GM20000 (cell line): ENCODE measurements at places on chromosomes 3 and 15.

DNA sequence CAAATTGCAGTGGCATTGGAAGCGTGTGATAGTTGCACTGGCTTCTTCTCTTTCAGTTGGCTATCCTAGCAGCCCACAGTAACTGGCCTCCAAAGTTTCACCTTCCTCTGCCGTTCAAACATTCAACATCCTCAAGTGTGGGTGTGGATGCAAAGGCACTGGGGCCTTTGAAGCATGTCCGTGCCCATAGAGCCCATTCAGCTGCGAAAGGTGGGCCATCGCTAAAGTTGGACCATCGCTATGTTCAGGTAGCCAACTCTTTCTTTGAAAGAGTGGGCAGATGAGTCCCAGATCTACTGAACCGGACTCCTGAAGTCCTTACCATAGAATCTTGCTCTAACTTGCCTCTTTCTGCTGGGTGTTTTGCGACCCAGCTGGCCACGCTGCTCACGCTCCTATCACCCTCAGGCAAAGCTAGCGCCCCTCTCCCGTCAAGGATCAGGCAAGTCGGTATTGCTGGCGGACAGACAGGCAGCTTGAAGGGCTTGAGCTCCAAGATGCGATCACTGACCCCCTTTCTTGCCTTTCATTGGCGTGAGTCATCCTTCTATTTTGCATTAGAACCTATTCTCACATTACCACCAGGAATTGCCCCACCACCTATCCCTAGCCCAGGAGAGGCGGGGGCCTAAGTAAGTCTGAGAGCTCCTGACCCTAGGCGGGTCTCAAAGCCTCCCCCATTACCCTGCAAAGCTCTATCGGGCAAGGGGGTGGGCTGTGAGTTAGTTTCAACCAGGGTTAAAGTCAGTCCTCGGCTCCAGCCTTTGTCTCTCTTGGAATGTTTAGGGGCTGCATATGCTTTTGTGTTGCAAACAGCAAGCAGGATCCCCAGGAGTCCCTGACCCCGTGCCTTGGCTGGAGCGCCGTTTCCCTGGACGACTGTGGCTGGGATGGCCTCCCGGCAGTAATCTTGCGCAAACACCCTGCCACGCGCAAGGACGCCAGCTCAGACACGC lies 28.7 kb downstream of the ZIC4 start:
- DNase-seq: no peak

- DNase-seq: no peak
These were observed 198.4 kb upstream of the ZNF717 start for GRCh38 chr3:75983609-75984290.

- DNase-seq: no peak
These were observed 1033.9 kb downstream of the FHIT start for GRCh38 chr3:60217156-60217911.

DNA sequence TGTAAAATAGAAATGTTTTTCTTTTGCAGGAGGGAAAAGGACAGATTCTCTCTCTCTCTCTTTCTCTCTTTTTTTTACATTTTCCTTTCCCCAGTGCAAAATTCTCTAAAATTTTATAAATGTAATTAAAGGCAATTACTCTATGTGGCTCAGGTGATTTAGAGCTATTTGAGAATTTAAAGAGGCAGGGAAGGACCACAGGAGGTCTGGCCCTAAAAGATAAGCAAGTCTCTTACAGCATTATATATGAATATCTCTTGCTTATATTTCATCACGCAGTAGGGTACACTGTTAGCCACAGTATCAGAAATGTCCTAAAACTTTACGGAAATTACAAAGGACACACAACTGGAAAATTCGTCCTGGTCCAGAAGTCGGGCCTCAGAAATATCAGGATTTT lies 70.5 kb upstream of the PPIB start:
- no peak for DNase-seq

- DNase-seq: no peak
These were observed 41.0 kb upstream of the PRICKLE2 start for GRCh38 chr3:64266065-64266931.

GRCh38 chr3:148992027-148992634 lies 791 bp downstream of the GYG1 start:
- DNase-seq: peak; percentile 62

DNA sequence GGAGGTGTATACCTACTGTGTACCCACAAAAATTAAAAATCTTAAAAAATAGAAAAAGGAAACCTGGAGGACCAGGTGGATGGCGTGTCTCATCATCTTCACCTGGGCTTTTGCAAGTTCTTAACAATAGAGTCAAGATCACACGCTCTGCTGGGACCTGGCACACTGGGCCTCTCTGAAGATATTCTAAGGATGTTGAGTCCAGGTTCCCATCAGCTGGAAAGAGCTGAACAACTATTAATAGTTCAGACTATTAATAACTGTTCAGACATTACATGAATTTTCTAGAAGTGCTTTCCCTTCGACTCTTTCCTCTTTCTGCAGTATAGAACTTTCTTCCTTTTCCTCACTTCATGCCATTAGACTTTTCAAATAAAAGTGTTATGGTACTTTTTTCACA lies 320.2 kb upstream of the IL12A start:
- no peak for DNase-seq

DNA sequence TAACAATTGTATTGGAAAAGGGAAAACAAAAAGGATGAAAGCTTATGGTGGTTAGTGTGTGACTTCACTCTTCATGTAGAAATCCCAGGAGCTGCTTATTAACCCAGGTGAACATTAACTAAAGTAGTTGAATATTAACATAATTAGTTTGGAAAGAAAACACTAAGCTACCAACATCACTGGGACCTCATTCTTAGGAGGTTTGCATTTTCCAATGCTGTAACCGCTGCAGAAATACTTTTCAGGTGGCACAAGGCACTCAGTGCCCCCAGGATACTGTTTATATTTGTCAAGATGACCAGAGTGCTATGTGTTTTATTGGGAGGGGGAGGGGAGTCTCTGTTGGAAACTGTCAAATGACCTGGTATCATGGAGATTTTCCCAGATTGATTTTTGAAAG lies 25.9 kb upstream of the VILL start:
- no peak for DNase-seq

- DNase-seq: no peak
These were observed 181.3 kb downstream of the LSAMP start for GRCh38 chr3:116263842-116264545.

- DNase-seq: no peak
These were observed 355 bp downstream of the FBXW12 start for GRCh38 chr3:48372377-48372770.

DNA sequence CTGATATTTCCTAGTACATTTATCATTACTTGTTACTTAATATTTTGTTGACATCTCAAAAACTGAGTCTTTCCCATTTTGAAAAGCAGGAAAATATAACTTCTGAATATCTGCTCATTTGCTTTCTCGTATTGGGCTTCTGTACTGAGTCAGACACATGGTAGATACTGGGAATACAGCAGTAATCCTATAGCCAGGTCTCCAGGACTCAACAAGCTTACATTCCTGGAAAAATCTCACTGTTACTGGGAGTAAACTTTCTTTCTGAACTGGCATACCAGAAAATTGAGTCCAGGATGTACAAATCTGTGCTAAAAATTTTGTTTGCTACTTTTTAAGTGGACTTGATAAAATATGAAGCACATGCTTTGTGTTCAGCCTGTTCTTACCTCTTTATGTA lies 240.4 kb downstream of the RBMS3 start:
- no peak for DNase-seq

DNA sequence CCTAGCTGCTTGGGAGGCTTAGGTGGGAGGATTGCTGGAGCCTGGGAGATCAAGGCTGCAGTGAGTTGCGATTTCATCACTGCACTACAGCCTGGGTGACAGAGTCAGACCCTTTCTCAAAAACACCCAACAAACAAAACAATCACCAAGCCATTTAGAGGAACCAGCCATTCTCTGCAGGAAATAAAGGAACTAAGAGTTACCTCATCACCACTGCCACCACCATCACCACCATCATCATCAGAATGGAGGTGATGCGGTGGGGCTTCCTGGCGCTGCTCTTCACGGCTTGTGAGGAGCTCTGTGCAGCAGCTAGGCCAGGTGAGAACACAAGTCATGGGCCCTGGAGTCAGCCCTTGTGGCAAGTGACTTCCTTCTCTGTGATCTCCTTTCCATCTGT lies 37.7 kb upstream of the KLHL25 start:
- no peak for DNase-seq

GRCh38 chr15:25930931-25931330 lies 67.8 kb upstream of the ATP10A start:
- no peak for DNase-seq

DNA sequence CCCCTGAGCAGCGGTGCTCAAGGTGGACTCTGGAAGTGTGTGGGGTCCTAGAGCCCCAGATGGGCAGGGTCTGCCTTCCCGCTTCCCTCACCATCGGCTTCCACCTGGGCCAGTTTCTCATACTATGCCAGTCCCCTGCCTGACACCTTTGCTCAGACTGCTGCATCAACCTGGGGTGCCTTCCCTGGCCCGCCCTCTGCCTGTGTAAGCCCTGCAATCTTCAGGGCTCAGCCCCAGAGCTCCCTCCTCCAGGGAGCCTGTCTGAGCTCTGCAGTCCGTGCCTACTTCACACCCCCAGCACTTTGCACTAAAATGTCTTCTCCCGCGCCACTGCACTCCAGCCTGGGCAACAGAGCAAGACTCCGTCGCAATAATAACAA lies 13.1 kb downstream of the CSK start:
- no peak for DNase-seq

GRCh38 chr15:61700803-61701202 lies 359.4 kb downstream of the VPS13C start:
- DNase-seq: no peak

DNA sequence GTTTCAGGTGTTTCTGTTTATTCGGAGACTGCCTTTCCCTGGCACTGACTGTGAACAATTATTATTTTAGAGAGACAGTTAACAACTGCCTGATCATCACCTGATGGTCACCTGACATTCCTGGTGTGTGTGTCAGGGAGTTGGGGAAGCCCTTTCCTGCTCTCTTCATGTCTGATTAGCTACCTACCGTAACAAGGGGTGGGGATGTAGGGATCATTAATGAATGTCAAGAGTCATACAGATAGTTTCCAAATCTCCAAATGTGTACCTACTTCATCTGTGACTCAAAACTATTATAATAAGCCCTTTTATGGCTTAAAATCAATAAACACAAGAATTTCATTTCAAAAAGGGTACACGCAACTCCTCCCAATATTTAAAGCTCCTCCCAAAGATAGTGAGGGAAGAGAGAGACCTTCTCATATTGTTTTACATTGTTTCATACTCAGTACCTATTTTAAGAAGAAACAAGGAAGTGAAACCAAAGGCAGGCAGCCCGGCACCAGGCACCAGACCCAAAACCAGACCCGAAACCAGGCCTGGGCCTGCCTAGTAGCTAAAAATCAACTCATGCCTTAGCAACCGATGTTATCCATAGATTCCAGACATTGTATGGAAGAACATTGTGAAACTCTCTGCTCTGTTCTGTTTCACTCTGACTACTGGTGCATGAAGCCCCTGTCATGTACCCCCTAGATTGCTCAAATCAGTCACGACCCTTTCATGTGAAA lies 844.9 kb upstream of the ALCAM start:
- no peak for DNase-seq

DNA sequence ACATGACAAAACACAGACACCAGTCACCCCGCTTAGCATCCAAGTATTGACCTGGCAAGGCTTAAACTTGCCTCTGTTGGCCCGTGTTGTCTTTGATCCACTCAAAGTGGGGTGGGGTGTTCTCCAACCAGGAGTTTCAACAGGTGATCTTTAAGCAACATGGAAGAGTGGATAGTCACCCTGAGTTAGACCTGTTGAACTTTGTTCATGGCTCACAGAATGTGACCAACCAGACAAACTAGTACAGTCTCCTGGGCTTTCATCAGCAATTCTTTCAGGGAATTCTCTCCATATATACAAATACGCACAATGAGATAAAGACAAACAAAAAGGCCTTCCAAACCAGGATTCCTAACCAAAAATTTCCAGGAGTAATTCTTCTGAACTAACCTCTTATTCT lies 11.9 kb downstream of the LEKR1 start:
- DNase-seq: no peak

GRCh38 chr3:107370907-107371306 lies 6.3 kb upstream of the CCDC54 start:
- no peak for DNase-seq

GRCh38 chr15:38539008-38539343 lies 25.6 kb downstream of the RASGRP1 start:
- DNase-seq: no peak

- no peak for DNase-seq
These were observed 62.9 kb downstream of the SH3GL3 start for GRCh38 chr15:83510001-83510400.

DNA sequence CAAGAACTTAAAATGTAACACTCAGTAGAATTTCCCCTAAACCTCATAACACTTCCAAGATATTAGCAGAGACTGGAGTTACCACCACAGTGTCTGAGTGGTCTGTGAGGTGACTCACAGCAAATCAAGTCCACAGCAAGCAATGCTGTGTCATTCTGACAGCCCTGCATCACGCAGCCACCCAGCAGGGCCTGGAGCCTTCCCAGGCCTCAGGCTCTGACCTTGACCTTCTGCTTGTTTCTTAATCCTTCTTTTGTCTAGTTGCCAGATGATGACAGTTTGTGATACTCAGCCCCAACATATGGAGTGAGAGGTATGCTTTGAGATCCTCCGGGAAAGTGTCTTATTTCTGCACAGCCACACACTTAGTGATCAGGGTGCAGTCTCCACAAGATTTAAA lies 82.5 kb downstream of the TOP2B start:
- no peak for DNase-seq

- no peak for DNase-seq
These were observed 22.4 kb downstream of the GJD2 start for GRCh38 chr15:34732430-34732829.

- no peak for DNase-seq
These were observed 194.4 kb downstream of the PCCB start for GRCh38 chr3:136444581-136444980.

GRCh38 chr3:143847787-143848631 lies at the start of gene SLC9A9:
TSS of gene SLC9A9 (minus strand) at chr3:143848468. CDS start at chr3:143848322, 146 bp downstream.
- peak; percentile 54 for DNase-seq

DNA sequence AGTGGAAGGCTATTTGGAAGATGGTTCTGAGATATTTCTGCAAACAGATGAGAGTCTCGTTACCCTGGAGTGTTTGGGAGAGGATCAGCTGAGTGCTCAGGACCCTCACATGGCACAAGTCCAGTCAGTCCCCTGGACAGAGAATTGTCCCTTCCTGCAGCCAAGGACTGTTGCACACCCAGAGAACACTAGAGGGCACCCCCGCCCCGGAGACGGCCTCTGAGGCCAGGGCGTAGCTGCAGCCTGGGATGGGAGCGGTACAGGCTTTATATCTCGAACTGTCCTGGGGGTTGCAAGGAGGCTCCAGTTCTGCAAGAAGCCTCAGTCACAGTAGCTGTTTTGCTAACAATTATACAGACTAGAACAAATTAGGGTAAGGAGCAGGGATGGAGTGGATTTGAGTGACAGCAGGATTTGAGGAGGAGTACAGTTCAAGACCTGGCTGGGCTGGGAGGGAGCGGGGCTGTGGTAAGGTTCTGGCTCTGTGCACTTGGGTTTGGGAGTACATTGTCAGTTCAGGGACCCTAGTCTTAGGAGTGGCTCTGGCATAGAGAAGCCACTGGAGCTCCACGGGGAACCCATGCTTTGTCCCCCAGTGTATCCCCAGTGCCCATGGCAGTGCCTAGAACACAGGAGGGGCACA lies 67.6 kb upstream of the HACD2 start:
- peak; percentile 77 for DNase-seq

- DNase-seq: peak; percentile 63
These were observed 524 bp upstream of the TOPBP1 start for GRCh38 chr3:133662278-133662651.

- DNase-seq: no peak
These were observed 86.3 kb downstream of the TMEM108 start for GRCh38 chr3:133124511-133124910.
